Natural killer cell (primary cell): ENCODE measurements at places on chromosomes 16 and 17. TPM values are rescaled to one million over a fixed set of nuclear protein-coding genes. Genes with fewer than 3 reads are reported as not detected.

GAST gene
- total RNA-seq: not detected

HP gene
- not detected for total RNA-seq

TOB1 gene
- total RNA-seq: 51.1 TPM

TAT gene
- total RNA-seq: not detected

LDHD gene
- total RNA-seq: not detected

CDH16 gene
- total RNA-seq: not detected

OMG gene
- total RNA-seq: 1.3 TPM

NAT9 gene
- 27.2 TPM for total RNA-seq

GLTPD2 gene
- total RNA-seq: not detected

ITGB4 gene
- total RNA-seq: 0.68 TPM

ADAP2 gene
- total RNA-seq: 2.6 TPM

GRIN2A gene
- total RNA-seq: not detected

KRTAP9-2 gene
- not detected for total RNA-seq

HES7 gene
- total RNA-seq: 0.61 TPM

CCL17 gene
- total RNA-seq: not detected

C1QL1 gene
- total RNA-seq: not detected
